Right ventricle myocardium inferior (tissue), 1 donor: ENCODE measurements at places on chromosomes 16 and 17. TPM values are rescaled to one million over a fixed set of nuclear protein-coding genes. Genes with fewer than 3 reads are reported as not detected.

DNA sequence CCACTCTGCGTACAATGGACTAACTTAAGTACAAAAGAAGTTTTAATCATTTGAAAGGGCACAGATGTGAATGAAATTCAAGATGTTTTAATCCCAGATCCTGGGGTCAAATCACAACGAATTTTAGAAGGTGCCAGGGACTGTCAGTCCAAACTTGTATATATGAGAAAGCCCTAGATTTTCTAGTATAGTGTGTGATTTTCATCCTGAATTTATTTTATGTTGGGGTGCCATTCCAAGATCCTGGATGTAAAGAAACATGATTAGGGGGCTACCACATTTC lies 64.3 kb downstream of the TUBD1 start:
- DNase-seq = no peak

GRCh38 chr16:50479771-50480170 lies 68.4 kb upstream of the NKD1 start:
- DNase-seq = no peak

- DNase-seq = no peak
Observed at GRCh38 chr17:4409659-4410058, 24.1 kb upstream of the SPNS3 start.

- no peak for DNase-seq
Observed at GRCh38 chr17:76845541-76846017, 22.6 kb upstream of the MGAT5B start.

DNA sequence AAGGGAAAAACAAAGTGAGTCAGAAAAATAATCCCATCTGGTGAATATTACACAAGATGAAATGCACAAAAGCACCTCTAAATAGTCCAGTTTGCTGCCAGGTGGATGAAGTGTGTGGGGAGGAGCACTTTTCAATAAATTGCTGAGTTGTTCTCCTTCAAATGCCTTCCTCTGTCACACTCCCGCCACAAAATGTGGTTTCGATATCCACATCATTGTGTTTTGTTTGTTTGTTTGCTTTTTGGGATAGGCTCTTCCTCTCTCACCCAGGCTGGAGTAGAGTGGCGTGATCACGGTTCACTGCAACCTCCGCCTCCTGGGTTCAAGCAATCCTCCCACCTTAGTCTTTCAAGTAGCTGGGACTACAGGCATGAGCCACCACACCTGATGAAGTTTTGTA lies 24.6 kb upstream of the SHISA9 start:
- DNase-seq = no peak

- DNase-seq = no peak
Observed at GRCh38 chr16:65988024-65988595, 378.4 kb upstream of the CDH5 start.

GRCh38 chr16:15055141-15056053 lies 477 bp downstream of the NTAN1 start:
- no peak for DNase-seq

DNA sequence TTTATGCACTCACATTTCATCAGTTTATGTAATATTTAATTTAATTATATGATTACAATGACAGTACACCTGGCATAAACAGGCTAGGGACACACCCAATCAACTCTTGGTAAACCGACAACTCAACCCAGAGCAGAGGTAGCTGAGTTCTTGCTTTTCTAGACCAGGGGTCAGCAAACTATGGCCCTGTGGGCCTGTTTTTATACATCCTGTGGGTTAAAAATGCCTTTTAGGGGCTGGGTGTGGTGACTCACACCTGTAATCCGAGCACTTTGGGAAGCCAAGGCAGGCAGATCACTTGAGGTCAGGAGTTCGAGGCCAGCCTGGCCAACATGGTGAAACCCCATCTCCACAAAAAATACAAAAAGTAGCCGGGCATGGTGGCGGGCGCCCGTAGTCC lies 99.2 kb upstream of the TMEM97 start:
- DNase-seq = no peak

- no peak for DNase-seq
Observed at GRCh38 chr16:66020642-66021041, 345.8 kb upstream of the CDH5 start.

DNA sequence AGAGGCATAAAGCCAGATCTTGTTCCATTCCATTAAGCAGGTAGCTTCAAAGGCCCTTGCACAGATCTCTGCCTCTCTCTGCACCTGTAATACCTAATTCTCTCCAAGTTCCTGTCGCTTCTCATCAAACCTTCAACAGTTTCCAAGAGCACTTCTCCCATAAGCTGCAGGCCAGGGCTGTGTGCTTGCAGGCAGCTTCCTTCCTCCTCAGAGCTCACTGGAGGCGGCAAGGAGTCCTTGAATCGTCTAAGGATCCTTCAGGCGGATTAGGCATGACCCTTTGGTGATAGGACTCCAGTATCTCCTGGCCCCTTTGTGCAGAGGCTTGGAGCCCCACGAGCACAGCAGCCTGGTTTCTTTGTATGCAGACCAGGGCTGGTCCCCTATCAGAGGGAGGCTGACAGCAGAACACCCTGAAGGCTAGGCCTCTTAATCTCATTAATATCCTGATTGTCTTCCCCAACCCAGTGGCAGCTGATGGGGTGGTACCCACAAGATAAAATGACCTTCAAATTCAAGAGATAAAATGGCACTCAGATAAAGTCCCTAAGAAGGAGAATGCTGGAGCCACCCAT lies 19.8 kb downstream of the HNF1B start:
- DNase-seq = no peak

- no peak for DNase-seq
Observed at GRCh38 chr16:75029854-75030253, 31.0 kb downstream of the ZNRF1 start.

GRCh38 chr16:31253642-31254045 lies 6.1 kb upstream of the ITGAM start:
- DNase-seq = peak; percentile 81

DNA sequence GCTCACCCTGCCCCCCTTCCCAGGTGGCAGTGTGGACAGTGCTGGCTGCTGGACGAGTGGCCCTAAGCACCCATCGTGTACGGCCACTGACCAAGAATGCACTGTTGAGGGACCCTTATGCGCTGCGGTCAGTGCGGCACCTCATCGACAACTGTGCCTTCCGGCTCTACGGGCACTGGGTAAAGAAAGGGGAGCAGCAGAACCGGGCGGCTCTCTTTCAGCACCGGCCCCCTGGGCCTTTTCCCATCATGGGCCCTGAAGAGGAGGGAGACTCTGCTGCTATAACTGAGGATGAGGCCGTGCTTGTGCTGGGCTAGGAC lies 5.1 kb downstream of the CFAP119 start:
- DNase-seq = no peak

- no peak for DNase-seq
Observed at GRCh38 chr16:49343291-49343690, 30.3 kb upstream of the C16orf78 start.

DNA sequence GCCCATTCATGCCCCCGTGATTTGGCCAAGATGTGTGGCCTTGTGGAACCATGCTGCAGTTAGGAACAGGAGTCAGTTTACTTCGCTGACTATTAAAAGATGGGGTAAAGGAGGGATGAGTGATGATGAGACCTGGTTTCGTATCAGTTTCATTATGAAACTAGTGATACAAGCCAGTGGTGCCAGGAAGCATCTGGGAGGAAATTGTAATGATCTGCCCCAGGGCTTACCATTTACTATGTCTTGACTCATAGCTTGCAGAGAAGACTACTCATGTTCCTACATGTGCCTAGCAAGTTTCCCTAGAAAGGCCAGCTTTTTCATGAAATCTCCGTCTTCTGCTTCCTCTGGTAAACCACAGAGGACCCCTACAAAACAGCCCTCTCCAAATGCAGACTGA lies 23.2 kb downstream of the CDH3 start:
- no peak for DNase-seq

DNA sequence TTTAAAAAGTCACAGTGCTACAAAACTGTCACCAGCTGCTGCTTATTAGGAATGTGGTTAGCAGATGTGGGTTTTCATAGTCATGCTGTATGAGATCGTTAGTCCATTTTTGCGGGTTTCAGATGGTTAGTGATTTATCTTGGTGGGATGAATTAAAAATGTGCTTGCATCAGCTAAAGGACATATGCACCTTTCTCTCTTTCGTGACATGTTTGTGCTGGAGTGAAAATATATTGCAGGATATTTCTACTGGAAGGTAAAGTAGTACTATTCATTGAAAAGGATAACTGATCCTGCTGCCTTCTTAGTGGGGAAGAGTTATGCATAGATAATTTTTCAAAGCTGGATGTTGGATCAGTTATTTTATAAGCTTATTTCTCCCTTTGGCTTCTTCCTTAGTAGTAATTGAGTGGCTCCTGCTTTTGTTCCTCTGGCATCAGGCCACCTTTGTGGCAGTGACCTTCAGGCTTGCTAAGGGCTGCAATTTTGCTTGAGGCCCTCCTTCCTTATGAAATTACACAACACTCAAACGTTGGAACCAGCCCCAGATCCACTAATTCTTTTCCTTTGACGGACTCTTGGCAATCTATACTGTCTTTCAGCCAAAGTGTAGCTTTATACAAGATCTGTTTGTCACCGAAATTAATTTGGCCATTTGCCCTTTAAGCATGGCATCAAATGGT lies 7.5 kb upstream of the SNTB2 start:
- peak; percentile 84 for DNase-seq

DNA sequence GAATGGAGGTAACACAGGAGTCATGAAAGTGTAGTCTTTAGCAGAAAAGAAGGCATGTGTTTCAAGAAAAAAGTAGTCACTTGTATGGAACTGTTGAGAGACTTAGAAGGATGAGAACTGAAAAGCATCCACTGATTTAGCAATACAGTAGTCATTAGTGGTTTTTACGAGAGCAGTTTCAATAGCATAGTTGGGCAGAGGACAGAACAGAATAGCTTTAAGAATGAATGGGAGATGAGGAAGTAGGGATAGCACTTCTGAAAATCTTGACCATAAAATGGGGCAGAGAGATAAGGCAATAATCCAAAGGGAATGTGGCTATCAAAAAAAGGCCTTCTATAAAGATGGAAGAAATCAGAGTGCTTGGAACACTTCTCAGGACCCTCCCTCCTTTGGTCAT lies 64.8 kb upstream of the C17orf78 start:
- no peak for DNase-seq

DNA sequence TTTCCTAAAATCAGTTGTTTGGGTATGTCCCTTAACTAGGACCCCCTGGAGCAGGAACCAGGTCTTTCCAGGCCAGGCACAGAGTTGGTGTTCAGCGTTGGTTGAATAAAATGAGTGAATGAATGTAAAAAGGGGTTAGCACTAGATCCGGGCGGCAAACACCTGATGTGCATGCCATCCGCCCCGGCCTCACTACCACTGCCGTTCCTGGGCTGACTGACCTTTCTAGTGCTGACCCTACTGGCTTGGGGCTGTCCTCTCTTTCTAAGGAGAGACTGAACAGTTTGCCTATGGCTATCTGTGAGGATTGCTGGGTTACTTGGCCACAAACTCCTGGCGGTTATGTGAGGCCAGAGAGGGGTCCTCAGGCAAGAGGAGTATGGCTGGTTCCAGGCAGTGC lies 10.1 kb upstream of the PHF12 start:
- DNase-seq = no peak

DNA sequence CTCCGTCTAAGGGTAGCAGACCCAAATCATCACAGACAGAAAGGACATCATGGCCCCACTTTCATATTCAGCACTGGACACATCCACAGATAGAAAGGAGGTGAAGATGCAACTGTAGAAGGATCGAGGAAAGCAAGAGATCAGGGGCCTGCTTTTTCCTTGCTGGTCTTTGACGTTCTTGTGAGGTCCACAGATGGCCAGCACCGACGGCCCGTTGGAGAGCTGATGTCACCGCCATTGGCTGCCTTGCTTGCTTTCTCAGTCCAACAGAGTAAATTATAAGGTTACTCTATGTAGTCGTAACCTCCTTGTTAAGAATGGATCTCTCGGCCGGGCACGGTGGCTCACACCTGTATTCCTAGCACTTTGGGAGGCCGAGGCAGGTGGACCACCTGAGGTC lies 5.1 kb upstream of the RBFOX3 start:
- DNase-seq = peak; percentile 28

GRCh38 chr16:6284731-6285130 lies 1047.9 kb upstream of the RBFOX1 start:
- no peak for DNase-seq

DNA sequence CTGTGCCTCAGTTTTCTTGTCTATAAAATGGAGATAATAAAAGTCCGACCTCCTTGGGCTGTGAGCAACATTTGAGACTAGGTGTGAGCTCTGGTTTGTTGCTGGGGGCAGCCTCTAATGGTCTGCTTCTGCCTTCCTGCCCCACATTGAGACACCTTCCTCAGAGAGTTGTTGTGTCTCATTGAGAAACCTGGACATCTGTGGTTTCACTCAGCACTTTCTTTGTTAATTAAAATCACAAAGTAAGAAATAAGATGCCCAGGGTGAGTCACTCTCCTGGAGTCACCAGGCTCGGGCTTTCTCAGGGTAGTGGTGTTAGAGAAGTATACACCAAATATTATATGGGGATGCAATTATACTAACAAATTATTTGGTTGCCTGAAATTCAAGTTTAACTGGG lies 389.2 kb upstream of the SALL1 start:
- DNase-seq = no peak

GRCh38 chr16:63516394-63516793 lies 1480.2 kb upstream of the CDH8 start:
- no peak for DNase-seq

DNA sequence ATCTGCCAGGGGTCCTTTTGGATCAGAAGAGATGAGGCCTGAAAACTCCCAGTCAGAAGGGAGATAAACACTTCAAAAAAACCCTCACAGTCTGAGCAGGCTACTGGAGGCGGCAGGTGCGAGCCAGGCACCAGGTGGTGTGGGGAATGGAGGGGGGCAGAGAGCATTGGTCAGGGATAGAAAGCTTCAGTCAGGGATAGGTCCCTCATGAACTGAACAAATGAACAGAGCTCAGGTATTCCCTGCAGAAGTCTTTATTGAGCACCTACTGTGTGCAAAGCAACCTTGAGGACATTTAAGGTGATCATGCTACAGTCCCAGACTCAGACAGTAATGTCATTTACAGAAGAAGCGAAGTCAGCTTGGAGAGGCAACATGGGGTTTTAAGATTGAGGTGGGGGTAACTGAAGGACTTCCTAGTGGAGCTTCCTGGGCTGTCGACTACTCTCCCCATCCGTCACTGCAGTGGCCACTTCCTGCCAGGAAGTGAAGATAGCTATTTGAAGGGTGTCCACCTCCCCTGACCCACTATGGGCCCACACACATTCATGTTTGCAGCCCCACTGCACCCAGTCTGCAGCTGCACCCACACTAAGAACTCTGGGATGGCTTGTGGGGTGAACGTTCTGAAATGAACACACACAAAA lies 3.2 kb downstream of the KIFC3 start:
- no peak for DNase-seq

Gene KRTAP2-1
- not detected for total RNA-seq

Gene P2RX5
- total RNA-seq = 19.4 TPM

Gene SPIRE2
- total RNA-seq = 0.54 TPM

Gene SOCS1
- 6.0 TPM for total RNA-seq

Gene RUNDC3A
- total RNA-seq = 0.49 TPM

Gene POLR3E
- 36.4 TPM for total RNA-seq

Gene PRR29
- 0.51 TPM for total RNA-seq
